ENCODE measurements at places on chromosomes 3 and 15.

GRCh38 chr3:20741381-20741780, 555.4 kb upstream of the SGO1 start:
- no peak for DNase-seq

DNA sequence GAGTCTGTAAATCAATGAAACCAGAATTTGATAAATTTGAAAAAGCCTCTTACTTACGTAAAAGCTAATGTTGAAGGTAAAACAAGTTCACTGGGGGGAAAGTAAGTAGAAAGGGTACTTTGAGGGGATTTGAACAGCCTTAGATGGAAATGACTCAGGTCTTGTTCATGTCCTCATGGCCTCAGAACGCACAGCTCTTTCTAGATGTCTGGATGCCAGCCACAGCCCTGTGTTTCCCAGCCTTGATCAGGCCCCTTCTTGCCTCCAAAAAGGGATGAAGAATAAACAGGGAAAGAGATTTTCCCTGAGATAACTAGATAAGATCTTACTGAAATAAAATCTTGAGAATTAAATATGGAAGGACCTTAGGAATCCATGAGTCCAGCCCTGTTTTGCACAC, 237.1 kb upstream of the GOLGA6L4 start:
- no peak for DNase-seq

GRCh38 chr15:57146506-57147201, 228.2 kb downstream of the TCF12 start:
- DNase-seq: no peak

DNA sequence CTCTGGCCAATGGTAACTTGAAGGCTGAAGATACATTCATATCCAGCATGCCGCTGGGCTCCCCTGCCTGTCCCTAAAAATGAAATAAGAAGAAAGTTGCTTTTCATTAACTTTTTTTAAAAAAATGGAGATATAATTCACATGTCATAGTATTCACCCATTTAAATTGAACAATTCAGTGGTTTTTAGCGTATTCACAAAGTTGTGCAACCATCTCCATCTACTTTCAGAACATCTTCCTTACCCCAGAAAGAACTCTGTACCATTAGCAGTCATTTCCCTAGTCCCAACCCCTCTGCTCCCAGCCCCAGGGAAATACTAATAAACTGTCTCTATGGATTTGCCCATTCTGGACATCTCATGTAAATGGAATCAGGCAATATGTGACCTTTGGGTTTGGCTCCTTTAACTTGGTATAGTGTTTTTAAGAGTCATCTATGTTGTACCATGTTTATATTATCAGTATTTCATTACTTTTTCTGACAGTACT, 55.8 kb upstream of the GATM start:
- DNase-seq: no peak

GRCh38 chr3:167866331-167866730, 130.8 kb downstream of the SERPINI1 start:
- no peak for DNase-seq

GRCh38 chr3:181133832-181134231, 144.3 kb upstream of the DNAJC19 start:
- no peak for DNase-seq

GRCh38 chr3:121768452-121768851, 18.9 kb upstream of the GOLGB1 start:
- no peak for DNase-seq

DNA sequence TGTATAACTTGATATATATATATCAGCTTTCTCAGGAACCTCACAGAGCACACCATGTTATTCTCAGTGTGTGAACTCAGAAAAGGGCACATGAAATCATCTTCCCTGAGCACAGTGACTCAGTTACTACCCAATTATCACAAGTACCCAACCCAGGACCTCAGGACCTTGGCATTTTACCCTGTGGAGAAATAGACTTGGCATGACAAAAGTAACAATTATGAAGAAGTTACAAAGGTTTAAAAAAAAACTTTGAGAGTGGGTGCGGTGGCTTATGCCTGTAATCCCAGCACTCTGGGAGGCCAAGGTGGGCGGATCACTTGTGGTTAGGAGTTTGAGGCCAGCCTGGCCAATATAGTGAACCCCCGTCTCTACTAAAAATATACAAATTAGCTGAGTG, 52.4 kb downstream of the ONECUT1 start:
- no peak for DNase-seq

GRCh38 chr15:94576889-94577533, 345.6 kb downstream of the MCTP2 start:
- no peak for DNase-seq

DNA sequence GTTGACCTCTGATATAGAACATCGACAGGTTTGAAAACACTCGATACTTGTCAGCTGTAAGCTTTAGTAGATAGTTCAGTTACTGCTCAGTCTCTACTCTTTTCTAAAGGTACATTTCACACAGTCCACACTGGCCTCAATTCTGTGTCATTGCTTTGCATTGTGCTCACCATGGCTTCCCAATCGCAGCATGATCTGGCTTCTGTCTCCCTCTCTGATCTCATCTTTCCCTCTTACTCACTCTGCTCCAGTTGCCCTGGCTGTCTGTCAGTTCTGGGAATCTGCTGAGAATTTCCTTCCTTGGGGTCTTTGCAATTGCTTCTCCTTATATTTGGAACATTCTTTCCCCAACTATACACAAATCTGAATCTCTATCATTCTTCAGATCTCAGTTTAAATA, 80.6 kb downstream of the GTF2E1 start:
- DNase-seq: no peak

- no peak for DNase-seq
These were observed 59.5 kb upstream of the GALNT15 start for GRCh38 chr3:16114930-16115329.

- no peak for DNase-seq
These were observed 26.4 kb upstream of the MYZAP start for GRCh38 chr15:57565311-57565710.

DNA sequence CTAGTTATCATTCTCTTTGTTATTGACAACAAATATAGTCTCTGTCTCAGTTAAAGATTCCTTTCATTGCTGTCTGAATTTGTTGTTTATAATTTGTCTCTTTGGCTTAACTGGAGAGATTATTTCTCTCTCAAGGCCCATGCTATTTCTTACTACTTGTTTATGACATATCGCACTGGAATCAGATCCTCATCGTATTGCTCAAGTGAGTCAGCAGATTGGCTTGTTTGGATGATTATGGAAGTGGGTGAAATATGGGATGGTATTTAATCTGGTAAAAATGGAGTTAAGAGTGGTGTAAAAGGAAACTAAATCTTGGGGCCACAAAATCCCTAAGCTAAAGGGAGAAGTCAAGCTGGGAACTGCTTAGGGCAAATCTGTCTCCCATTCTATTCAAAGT, 613.1 kb downstream of the SI start:
- no peak for DNase-seq

- DNase-seq: no peak
These were observed 348.9 kb upstream of the CBLB start for GRCh38 chr3:106217745-106218144.
